WTC11 (cell line): ENCODE measurements at places on chromosomes 5 and 9. TPM values are rescaled to one million over a fixed set of nuclear protein-coding genes. Genes with fewer than 3 reads are reported as not detected.

GRCh38 chr5:109225716-109226625, 183.8 kb downstream of the PJA2 start:
- H3K4me1 ChIP-seq = no peaks in the 10 kb centered on the region
- H3K27me3 ChIP-seq = no peaks in the 10 kb centered on the region
- DNase-seq = no peak
- peaks cover 6% of the 10 kb centered on the region for H3K36me3 ChIP-seq
- no peak overlapping the region for H3K4me3 ChIP-seq

- no peaks in the 10 kb centered on the region for H3K4me1 ChIP-seq
- no peak overlapping the region for H3K27ac ChIP-seq
- DNase-seq = no peak
- no peaks in the 10 kb centered on the region for H3K36me3 ChIP-seq
- no peak overlapping the region for H3K4me3 ChIP-seq
These were observed 369.7 kb downstream of the LRRC70 start for GRCh38 chr5:62948301-62948700.

- no peaks in the 10 kb centered on the region for H3K27me3 ChIP-seq
- H3K4me3 ChIP-seq = no peak overlapping the region
- H3K36me3 ChIP-seq = no peaks in the 10 kb centered on the region
These were observed 40.3 kb upstream of the NAA35 start for GRCh38 chr9:85900504-85901201.

Gene SLC6A7
- 0.04 TPM in 1 of 3 replicates, not detected in the others for total RNA-seq

DNA sequence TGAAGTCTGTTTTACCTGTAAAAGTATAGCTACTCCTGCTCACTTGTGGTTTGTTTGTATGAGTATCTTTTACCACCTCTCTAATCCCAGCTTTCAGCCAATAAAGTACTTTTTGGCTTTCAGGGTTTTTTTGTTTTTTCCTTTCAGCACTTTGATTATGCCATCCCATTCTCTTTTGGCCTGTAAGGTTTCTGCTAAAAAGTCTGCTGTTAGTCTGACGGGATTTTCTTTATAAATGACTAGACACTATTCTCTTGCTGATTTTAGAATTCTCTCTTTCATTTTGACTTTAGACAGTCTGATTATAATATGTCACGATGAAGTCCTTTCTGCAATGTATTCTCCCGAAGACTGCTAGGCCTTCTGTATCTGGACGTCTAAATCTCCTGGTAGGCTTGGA, 37.2 kb downstream of the TEX10 start:
- peaks cover 81% of the 10 kb centered on the region for H3K36me3 ChIP-seq
- DNase-seq = no peak
- no peak overlapping the region for H3K27ac ChIP-seq
- no peaks in the 10 kb centered on the region for H3K27me3 ChIP-seq
- H3K4me1 ChIP-seq = no peaks in the 10 kb centered on the region
- H3K4me3 ChIP-seq = no peak overlapping the region

- H3K36me3 ChIP-seq = no peaks in the 10 kb centered on the region
- H3K4me1 ChIP-seq = peaks cover 2% of the 10 kb centered on the region
- no peak overlapping the region for H3K4me3 ChIP-seq
- DNase-seq = no peak
These were observed 30.2 kb downstream of the CDHR2 start for GRCh38 chr5:176579323-176579722.
